ENCODE measurements at places on chromosomes 5 and 9.

GRCh38 chr5:127580731-127581130, 63.3 kb downstream of the PRRC1 start:
- DNase-seq = no peak

DNA sequence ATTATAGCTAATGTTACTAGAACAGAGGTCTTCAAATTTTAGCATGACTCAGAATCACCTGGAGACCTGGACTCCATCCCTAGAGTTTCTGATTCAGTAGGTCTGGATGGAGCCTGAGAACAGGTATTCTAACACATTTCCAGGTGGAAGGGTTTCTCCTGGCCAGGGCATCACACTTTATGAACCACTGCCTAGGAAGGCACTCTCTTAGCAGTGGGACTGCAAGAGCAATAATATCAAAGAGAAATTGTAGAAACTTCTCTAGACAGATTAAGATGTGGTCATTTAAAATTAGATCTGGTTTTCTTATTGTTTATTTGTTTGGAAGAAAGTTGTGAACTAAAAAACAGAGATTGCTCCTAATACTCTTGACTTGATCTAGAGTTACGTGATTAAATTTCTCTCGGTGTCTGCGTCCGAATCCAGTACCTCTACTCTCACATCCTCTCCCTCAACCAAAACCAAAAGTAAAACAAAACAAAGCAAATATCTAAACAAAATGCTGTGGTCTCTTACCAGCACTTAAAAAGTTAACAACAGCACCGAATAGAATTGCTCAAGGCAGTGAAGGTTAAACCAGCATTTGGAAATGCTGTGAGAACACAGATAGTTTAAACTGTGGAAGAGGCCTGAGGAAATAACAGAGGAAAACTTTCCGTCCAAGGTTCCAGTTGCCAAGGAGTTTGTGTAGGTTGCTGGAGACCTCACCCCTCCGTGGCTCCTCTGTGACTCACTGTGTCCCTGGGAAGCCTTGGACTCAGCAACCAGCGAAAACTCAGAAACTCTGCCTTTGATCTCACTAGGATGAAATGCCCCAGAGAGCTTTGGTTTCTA, 193.4 kb downstream of the ARRDC3 start:
- DNase-seq = no peak

GRCh38 chr5:167112556-167112955, 1178.9 kb upstream of the WWC1 start:
- no peak for DNase-seq

DNA sequence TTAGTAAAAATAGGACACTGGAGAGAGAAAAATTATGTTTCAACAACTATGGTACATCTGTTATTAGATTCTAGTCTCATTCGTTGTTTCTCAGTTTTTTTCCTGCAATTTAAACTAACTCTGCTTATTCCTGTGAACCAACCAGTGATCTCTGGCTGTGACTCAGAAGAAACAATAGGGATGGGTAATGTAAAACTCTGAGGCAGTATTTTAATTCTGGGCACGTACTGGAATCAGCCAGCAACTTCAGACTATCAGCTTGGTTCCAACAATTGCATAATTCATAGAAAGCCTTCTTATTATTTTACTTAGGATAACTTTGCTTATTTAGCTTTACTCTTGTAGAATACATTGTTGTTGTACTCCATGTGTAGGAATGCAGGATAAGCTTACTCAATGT, 28.8 kb downstream of the MLLT3 start:
- DNase-seq = no peak

DNA sequence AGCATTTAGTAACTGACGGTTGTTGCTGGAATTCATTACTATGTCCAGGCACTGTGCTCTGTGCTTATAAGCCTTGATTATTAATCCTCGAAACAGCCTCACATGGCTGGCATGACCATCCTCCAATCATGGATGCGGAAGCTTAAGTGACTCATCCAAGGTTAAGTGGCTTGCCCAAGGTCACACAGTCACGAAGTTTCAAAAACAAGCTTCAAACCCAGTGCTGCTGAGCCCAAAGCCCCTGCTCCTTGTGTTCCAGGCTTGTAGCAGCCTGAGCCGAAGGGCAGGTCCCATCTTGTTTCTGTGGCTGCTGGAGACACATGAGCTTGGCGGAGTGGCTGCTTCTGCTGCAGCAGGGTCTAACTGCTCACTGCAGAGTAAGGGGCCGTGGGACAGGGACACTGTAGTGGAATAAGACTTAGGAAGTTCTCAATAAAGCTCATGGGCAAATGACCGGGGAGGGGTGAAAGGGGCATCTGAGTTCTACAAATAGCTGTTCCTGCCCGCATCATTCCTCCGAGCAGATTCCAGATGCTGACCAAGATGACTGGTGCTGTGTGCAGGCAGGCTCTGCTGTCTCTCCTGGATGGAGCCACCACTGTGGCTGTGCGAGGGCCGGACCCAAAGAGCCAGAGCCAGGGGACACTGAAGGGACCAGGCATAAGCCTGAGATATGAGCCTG, 32.4 kb downstream of the WHRN start:
- DNase-seq = no peak

DNA sequence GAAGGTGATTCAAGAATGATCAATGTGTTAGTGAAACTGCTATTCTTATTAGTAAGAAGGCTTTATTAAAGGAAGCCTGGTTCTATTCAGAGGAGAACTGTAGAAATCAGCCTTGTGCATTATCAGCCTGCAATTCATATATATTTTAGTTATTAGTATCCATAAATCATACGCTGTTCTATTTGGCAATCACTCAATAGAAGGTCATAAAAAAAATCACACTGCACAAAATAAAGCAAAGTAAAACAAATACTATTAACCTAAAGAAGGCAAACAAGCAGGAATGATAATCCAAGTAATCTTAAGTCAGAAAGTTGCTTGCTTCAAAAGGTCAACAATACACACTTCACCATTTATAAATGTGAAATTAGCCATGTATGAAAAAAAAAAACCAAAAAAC, 138.1 kb downstream of the PDE4D start:
- no peak for DNase-seq

DNA sequence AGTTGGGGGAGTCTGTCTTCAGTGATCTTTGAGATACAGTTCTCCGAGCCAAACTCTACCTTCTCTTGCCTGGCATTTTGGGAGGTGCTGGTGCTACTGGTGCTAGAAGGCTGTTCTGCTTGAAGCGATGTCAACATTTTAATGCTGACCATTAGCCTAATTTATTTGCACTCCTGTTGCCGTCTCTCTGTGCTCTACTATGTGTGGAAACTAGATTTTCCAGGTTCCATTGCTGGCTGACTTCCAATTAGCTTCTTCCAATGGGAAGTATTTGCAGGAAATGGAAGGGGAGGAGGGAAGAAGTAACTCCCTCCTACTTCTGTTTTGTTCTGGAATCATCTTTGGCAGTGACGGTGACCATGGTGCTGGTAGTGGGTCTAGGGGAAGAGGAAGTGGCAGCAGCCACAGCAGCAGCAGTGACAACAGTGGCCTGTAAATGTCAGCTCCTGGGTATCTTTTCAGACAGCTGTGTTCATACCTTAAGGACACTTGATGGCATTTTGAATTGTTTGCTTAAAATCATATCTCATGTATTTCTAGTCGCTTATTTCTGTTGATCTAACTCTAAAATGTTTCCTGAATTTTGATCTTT, 7.9 kb downstream of the TXNDC8 start:
- no peak for DNase-seq

GRCh38 chr5:160082614-160083500, 36.4 kb downstream of the PWWP2A start:
- DNase-seq = no peak

- DNase-seq = no peak
Observed at GRCh38 chr5:37896159-37896558, 56.3 kb upstream of the GDNF start.

- no peak for DNase-seq
Observed at GRCh38 chr5:133839090-133839489, 129.3 kb downstream of the C5orf15 start.

GRCh38 chr5:171961117-171961516, 45.3 kb downstream of the FBXW11 start:
- no peak for DNase-seq

DNA sequence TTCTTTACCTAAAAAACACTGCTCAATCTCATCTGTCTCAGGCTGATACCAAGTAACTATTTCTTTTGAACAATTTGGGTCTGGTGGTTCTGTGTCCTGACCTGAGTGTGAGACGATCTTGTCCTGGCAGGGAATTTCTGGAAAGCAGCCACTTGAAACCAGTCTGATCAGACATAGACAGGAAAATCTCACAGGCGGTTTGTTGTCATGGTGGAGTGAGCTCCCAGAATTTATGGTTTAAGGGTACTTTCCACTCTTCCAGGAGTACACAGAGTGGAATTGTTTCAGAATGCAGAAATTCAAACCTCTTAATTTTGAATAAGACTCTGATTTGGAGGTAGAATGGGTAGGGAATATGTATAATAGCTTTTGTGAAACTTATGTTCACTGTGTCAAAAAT, 268.2 kb downstream of the ISL1 start:
- no peak for DNase-seq

DNA sequence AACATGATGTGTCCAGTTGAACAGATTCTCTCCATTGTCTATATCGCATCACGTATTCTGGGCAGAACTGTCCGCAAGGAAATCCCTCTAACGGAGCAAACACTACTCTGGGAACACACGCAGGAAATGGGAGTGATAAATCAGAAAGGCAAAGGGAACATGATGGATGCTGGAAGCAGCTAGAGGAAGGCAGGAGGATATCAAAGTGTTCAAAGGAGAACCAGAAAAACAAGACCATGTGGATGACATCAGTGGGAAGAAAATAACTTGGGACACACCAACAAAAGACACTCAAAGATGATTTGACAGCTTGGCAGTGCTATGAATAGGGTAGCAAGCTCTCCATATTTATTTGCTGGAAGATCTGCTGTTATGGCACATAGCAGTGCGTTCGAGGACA, 142.9 kb downstream of the PLK2 start:
- DNase-seq = no peak

GRCh38 chr5:89556215-89556913, 673.4 kb upstream of the MEF2C start:
- DNase-seq = no peak

DNA sequence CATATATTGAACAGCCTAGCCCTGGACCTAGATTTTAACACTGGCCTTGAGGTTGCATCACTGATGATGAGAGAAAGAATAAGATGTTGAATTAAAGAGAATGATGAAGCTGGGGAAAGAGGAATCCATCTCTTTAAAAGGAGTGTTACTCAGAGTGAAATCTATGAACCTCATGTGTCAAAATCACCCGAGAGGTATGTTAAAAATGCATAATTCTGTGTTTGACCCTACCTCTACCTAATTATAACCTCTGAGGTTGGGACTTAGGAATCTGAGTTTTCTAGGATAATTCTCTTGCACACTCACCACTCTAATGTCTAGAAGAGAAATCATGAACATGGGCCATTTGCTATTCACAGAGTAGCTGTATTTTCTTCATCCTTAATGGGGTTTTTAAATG, 479.4 kb downstream of the ENC1 start:
- no peak for DNase-seq

DNA sequence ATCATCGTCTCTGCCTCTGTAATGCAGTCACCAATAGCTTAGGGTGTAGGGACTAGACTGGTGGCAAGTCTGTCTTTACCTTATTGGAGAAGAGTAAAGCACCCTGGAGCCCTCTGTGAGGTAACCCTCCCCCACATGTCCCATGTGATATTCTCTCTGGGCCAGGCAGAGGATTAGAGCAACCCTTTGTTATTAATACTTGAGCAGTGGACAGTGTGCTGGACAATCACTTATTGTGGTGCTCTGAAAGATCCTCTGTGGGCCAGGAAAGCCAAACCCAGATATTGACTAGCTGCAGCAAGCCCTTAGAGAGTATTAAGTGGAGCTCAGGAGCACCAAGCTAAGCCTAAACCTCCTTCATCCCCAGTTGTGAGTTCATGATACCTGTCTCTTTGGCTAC, 139.7 kb upstream of the RUSC2 start:
- DNase-seq = no peak

DNA sequence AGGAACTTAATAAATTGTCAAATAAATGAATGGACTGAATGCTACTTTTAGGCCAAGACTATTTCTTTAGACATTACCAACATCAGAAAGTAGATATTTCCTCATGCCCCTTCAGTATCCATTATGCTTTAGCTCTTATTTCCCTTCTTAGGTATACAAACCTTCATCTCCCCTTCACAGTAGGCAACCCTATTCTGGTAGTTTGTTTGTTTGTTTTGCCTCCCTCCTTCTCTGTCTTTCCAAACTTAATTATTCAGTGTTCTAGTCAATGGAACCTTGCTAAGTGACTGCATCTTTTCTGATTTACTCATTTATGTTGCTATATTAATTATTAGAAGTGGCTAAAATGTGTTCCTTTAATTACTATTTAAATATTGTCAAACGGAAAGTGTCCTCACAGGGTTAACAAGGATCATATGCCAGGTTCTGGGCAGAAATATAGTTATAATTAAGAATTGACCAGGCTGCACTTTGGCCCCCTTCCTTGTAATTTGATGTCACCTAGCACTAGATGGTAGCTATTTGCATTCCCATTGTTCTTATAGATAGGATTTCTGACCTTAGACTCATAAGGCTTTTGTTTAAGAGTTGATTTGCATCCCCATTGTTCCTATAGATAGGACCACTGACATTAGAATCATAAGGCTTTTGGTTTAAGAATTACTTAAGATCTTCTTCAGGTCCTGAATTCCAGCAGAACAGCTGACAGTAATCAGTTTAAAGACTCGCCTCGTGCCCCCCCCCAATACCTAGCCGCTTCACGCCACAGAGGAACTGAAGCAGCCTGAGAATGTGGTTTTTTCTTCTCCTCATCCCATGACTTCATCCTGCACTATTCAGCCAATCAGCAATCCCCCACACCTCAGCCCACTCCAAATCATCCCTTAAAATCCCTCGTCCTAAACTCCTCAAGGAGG, 84.4 kb upstream of the NUDT12 start:
- DNase-seq = no peak

- no peak for DNase-seq
Observed at GRCh38 chr5:95102080-95102479, 182.8 kb downstream of the MCTP1 start.

DNA sequence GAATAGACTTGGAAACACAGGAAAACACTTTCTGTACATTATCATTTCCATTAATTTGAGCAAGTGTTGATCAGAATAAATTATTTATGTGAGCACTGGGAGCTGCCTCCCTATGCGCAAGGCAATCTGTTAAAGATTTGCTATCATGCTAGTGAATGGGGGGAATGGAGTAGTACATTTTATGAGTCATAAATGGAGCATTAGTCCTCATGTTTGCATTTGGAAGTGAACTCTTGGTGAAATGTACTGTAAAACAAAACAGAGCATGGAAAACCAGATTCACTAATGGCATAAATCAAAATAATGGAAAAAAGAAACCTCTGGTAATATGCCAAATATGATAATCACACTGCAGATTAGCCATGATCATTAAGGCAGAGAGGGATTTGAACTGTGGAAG, 40.5 kb upstream of the TMC1 start:
- no peak for DNase-seq

All from activated CD8-positive, alpha-beta memory T cell treated with anti-CD3 and anti-CD28 coated beads for 4 hours (primary cell).